HFF-Myc (cell line): ENCODE measurements at places on chromosomes 13 and 19.

DNA sequence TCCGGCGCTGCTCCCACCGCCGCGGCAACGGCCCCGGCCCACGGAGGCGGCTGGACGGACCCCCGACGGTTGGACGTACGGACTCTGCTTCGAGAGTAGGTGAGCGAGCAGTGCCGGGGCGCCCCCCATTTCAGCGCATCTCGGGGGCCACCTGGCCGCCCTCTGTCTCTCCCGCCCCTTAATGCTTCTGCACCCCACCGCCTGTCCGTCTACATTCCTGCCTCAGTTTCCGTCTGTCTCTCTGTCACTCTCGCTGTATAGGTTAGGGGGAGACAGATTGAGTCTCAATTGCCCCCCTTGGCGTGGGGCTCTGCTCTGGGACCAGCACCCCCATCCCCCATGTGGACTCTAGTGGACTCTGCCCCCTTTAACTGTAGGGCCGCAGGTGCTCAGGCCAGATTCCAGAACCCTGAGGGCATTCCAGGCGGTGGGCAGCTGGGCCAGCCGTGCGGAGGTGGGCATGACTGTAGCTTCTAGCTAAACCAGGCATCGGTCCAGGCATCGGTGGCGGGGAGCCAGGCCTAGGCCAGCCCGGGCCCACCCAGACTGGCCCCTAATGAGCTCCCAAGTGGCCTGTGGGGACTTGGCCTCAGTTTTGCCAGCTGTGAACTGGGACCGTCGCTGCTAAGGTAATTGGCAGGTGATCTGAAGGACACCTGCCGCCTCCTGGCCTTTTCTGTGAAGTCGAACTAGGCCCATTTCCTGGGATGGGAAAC is 373 bp downstream of the TNFAIP8L1 start:
- DNase-seq, result no peak

DNA sequence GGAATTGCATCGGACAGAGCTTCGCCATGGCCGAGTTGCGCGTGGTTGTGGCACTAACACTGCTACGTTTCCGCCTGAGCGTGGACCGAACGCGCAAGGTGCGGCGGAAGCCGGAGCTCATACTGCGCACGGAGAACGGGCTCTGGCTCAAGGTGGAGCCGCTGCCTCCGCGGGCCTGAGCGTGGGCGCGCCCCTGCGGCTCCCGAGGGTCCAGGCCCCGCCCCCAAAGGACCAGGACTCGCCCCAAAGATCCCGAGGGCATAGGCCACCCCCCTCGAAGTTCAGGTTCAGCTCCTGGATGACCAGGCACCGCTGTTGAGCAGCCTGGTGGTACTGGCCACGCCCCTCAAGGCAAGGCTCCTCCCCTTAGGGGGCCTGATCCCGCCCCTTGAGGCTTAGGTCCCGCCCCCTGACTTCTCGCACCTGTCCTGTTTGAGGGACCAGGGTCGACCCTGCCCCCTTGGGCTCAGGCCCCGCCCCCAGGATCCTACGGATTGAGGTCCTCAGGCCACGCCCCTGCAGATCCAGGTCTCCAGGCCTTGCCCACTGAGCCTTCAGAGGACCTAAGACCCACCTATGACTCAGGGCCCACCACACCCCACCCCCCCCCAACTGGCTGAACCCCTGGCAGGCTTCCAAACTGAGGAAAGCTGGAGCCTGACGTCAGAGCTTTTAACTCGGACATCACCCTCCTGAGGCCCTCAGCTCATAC is 43.1 kb downstream of the CYP4F22 start:
- no peak for DNase-seq

GRCh38 chr13:91304741-91305140 is 42.7 kb upstream of the MIR17HG start:
- no peak for DNase-seq

DNA sequence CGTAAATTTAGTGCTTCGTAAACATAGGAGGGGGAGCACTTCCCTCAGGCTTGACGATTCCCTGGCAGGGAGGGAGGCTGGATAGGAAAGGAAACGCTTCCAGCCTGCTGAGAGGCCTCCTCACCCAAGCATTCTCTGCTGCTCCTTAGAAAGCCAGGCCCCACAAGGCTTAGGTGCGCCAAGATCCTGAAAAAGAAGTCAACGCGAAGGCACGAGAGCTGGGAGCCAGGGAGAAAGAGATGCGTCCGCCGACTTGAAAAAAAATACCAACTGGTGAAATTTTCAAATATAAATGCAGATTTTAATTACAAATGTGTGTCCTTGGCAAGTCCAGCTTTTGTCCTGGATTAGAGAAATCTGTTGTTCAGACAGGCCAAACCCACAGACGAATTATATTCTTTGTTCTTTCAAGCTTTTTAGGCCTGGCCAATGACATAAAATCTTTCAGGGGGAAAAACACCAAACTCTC is 64.0 kb downstream of the ALOX5AP start:
- DNase-seq, result no peak

DNA sequence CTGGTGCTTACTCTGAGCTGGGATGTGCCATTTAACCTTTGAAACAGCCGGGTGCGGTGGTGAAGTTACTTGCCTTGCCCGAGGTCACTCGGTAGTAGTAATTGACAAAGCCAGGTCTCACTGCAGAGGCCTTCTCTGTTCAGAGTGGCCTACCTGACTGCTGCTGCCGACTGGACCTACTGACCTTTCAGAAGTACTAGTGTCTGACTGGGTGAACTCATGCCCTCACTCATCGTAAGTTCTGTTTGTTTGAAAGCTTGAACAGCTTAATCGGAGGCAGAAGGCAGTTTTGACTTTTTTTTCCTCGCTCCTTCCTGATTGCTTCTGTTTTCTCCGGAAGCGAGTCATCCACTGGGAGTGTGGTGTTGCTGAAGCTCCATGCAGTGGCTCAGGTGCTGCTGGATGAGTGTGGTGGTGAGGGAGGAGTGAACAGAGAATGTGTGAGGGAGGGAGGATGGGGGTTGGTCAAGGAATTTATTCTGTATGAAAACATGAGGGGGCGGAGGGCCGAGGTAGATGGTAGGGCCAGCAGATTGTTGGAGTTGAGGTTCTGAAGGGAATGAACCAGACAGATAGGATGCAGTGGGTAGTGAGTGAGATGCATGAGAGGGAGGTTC is 2.7 kb downstream of the SPINT2 start:
- no peak for DNase-seq

GRCh38 chr13:29502391-29503008 is 93.0 kb downstream of the SLC7A1 start:
- DNase-seq, result no peak

DNA sequence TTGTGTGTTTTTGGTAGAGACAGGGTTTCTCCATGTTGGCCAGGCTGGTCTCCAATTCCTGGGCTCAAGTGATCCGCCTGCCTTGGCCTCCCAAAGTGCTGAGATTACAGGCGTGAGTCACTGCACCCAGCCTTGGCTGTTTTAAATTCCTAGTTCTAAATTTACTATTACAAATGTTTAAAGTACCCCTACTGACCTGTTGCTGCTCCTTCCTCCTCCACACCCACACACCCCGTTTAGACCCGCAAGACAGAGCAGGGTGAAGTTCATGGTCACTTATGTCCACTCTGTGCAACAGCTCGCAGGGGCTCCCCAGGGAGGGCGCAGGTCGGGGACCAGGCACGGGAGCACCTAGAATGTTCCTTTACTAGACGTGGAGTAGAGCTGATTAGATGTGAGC is 28.7 kb downstream of the TMEM161A start:
- no peak for DNase-seq

GRCh38 chr19:17125728-17126677 is 50.4 kb downstream of the MYO9B start:
- DNase-seq, result no peak

- no peak for DNase-seq
These were observed 12.7 kb downstream of the ARHGAP45 start for GRCh38 chr19:1079566-1080111.
